ENCODE measurements at places on chromosomes 12 and 14. TPM values are rescaled to one million over a fixed set of nuclear protein-coding genes. Genes with fewer than 3 reads are reported as not detected.

GRCh38 chr14:23469127-23469905, at the start of gene NGDN:
Gene NGDN (plus strand): TSS chr14:23469703. CDS start chr14:23469716, 13 bp downstream.
- H3K36me3 ChIP-seq, result peaks cover 11% of the 10 kb centered on the region
- no peaks in the 10 kb centered on the region for H3K27me3 ChIP-seq
- peak; percentile 96 for DNase-seq
- no peak within 1 kb of the TSS for H3K4me3 ChIP-seq
- no peak within 1 kb of the TSS for H3K27ac ChIP-seq

DNA sequence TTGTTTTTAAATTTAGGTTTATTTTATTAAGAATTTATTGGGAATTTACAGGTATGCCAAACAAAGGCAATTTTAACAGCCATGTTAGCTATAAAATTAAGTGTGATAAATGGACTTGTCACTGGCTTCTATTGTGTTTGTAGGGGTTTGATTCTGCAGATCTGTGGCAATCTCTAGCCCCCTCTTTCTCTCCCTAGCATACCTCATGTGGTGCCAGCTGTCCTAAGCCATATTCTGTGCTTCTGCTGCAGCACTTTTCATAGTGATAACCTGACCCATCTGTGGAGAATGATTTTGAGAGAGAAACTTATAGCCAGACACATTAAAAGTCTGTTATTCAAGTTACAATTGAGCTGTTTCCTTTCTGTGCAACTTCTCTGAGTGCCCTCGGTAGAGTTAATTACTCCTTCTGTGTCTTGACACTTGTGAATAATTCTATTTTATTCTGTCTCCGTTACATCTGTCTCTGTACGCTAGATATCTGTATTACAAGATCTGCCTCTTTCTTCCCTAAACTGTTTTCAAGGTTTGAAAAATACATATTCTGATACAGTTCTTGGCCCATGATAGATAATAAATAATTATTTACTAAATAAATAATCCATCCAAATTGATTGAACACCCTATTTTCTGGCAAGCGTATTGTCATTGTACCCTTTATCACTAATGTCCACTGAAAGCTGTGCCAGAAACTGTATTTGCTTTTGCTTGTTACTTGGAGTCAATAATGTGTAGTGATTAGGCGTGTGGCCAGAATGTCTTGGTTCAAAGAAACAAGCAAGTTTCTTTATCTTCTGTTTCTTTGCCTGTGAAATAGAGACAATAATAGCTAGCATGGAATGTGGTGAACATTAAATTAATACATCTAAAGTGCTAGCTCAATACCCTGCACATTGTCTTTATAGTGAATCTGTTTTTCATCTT, 40.0 kb downstream of the FRS2 start:
- no peak overlapping the region for H3K27ac ChIP-seq
- peaks cover 4% of the 10 kb centered on the region for H3K36me3 ChIP-seq
- DNase-seq, result no peak
- peaks cover 9% of the 10 kb centered on the region for H3K4me1 ChIP-seq
- no peaks in the 10 kb centered on the region for H3K27me3 ChIP-seq

KRT85 gene
- total RNA-seq, result not detected

MSRB3 gene
- not detected for total RNA-seq

DNA sequence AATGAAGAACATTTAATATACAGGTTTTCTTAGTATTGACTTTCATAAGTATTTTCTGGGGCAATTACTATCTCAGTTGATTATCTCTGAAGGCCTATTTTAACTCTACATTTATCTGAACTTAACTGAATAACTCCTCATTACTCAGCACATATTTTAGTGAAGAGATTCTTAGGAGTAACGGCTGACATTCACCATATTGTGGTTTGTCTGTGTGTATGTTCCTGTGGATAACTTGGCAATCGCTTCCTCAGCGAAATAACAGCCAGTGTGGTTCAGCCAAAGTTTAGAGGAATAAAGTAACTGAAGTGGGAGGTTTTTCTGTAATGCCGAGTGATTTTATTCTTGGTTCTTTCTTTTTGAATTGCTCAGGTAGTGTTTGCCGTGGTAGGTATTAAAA, 168.0 kb downstream of the RAD51B start:
- H3K4me3 ChIP-seq, result no peak overlapping the region
- H3K4me1 ChIP-seq, result no peaks in the 10 kb centered on the region
- no peaks in the 10 kb centered on the region for H3K36me3 ChIP-seq
- DNase-seq, result no peak
- no peak overlapping the region for H3K27ac ChIP-seq

RASSF3 gene
- total RNA-seq, result 61.5 TPM

REM2 gene
- total RNA-seq, result 0.93 TPM

DNA sequence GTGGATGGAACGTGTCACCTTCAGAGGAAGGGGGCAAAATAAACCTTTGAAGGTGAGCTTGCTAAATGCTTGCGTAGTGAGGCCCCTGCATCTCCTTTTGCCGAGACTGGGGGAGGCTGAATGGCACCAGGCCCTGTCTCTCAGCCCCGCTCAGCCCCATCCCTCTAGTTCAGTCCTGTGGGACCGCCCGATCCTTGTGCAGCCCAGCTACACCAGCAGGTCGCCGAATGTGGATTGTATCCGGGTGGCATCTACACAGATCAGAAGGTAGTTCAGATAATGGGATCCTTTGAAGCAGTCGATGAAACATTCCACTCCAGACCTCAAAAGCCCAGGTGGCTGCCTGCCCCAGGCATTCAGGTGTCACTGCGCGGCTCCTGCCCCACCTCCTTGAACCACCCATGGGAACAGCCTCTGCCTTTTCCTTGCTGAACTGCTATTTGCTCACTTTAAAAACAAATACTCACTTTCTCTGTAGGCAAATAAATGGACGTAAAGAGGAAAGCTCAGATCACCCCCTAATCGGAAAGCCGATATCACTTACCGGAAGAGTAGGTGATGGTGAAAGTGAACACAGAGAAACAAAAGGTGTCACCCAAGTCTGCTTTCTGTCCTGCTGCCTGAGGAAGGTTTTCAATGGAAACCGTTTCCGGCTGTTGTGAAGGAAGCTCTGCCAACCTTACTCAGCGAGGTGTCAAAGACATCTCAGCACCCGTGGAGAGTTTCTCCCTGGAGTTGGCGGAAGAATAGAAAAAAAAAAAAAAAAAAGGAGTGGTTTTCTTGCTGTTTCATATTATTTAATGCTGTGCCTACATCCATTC, 100.3 kb upstream of the NCOR2 start:
- no peaks in the 10 kb centered on the region for H3K36me3 ChIP-seq
- no peaks in the 10 kb centered on the region for H3K4me1 ChIP-seq
- peaks cover 7% of the 10 kb centered on the region for H3K27me3 ChIP-seq
- DNase-seq, result no peak
- H3K4me3 ChIP-seq, result no peak overlapping the region

- peak overlapping the region; percentile 4 for H3K4me3 ChIP-seq
- H3K27me3 ChIP-seq, result peaks cover 46% of the 10 kb centered on the region
- DNase-seq, result peak; percentile 84
- peak overlapping the region; percentile 2 for H3K27ac ChIP-seq
- H3K36me3 ChIP-seq, result no peaks in the 10 kb centered on the region
- H3K4me1 ChIP-seq, result peaks cover 25% of the 10 kb centered on the region
Measured at GRCh38 chr12:52351196-52352059, 15.9 kb downstream of the KRT85 start.

ANO2 gene
- not detected for total RNA-seq

DNA sequence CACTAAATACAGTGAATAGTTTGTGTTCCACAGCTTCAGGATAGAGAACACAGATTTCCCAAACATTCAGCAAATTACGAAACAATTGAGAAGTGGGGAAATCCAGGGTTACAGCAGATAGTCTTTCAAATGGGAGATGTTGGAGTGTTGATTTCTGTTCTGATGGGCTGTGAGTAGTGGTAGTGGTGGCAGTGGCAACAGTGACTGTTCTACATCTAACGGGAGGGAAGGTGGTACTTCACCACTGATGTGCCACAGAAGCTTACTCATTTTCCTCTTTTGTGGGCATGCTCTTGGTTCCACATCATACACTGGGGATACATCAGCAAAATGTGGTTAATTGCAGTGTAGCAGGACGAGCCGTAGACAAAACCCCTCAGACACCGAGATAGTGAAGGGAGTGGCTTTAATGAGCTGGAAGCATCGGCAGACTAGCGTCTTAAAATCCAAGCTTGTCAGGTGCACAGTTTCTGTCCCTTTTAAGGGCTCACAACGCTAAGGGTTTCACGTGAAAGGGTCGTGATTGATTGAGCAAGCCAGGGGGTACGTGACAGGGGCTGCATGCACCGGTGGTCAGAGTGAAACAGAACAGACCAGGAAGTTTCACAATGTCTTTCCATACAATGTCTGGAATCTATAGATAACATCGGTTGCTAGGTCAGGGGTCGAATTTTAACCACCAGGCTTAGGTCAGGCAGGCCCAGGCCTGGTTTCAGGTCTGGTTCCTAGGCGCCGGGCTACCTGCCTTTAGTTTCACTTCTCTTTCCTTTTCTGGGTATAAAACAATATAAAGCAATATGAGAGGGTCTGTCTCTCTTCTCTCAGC, 330.6 kb upstream of the FBXO33 start:
- no peaks in the 10 kb centered on the region for H3K36me3 ChIP-seq
- H3K27ac ChIP-seq, result no peak overlapping the region
- peaks cover 10% of the 10 kb centered on the region for H3K4me1 ChIP-seq
- DNase-seq, result peak; percentile 58
- H3K4me3 ChIP-seq, result peak overlapping the region; percentile 30

RTN1 gene
- not detected for total RNA-seq

DNA sequence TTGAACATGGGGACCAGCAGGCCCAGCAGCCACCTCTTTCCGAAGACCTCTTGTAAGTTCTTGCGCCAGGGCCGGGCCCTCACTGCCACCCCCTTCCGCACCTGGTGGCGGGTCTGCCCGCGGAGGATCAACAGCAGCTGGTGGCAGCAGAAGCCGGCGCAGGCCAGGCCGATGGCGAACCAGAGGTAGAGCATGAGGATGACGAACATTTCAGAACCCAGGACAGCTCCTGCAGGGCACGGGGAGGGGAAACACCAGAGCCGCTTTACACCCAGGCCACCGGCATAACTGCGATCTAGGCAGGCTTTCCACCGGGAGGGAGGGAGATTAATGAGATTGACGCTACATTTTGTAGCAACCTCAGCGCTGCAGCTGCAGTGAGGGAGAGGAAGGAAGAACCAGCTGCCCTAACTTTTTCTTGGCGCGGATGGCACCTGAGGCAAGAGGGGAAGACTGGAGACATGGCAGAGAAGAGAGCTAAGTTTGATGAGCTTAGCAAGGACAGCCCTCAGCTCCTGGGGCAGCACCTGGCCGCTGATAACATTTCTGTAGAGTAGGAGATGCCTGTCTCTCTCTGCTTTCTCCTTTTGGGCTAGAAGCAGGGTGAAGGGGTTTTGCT, 7.8 kb downstream of the ZDHHC22 start:
- no peaks in the 10 kb centered on the region for H3K36me3 ChIP-seq
- peaks cover 1% of the 10 kb centered on the region for H3K4me1 ChIP-seq
- DNase-seq, result peak; percentile 78
- H3K27ac ChIP-seq, result no peak overlapping the region
- H3K27me3 ChIP-seq, result peaks cover 61% of the 10 kb centered on the region

GPR65 gene
- total RNA-seq, result 17.2 TPM

CRACR2A gene
- total RNA-seq, result 36.5 TPM

SIX6 gene
- total RNA-seq, result not detected

STYK1 gene
- total RNA-seq, result 16.1 TPM

DNA sequence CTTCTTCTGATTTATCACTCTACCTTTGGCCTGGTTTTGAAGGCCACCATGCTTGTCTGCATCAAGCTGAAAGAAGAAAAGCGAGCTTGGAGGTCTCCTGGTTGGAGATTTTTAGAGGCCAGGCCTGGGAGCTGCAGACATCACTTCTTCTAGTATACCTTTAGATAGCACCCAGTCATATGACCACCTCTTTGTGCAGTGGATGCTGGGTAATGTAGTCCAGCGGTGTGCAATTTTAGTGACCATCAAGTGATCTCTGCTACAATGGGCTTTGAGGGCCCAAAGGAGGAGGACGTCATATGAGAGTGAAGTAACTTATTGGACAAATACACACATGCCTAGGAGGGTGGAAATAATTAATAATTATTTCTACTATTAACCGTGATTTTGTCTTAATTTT, 15.2 kb upstream of the WNT5B start:
- no peak overlapping the region for H3K27ac ChIP-seq
- H3K36me3 ChIP-seq, result no peaks in the 10 kb centered on the region
- no peak for DNase-seq

- no peak overlapping the region for H3K4me3 ChIP-seq
- H3K4me1 ChIP-seq, result no peaks in the 10 kb centered on the region
- H3K27ac ChIP-seq, result no peak overlapping the region
- H3K27me3 ChIP-seq, result peaks cover 22% of the 10 kb centered on the region
Measured at GRCh38 chr14:104341532-104342434, 203.4 kb downstream of the KIF26A start.

SLCO1A2 gene
- not detected for total RNA-seq

DNA sequence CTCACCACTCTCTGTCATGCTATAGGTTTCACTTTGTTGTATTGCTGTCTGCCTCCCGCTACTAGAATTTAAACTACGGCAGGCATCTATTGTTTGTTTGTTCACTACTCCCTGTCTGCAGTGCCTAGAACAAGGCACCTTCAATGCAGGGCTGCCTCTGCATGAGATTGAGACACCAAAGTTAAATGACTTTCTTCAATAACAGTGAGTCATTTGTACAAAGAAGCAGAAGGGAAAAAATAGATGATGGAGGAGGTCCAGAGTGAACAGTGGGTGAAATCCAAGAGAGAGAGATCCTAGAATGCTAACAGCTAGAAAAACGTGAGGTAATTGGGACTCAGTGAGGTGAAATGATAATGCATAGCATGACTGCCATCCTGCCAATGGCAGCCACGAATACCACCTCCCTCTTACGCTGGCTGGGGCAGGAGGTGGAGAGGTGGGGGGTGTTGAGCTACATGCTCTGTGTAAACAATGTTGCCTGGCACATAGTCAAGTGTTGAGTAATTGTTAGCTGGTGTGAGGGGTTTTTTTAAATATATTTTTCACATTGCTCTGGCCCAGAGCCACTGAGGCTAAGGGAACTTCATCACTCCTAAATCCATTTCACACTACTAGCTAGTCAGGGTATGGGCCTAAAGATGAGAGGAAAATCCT, 367.6 kb downstream of the RPS29 start:
- H3K4me3 ChIP-seq, result no peak overlapping the region
- no peaks in the 10 kb centered on the region for H3K36me3 ChIP-seq
- H3K27ac ChIP-seq, result no peak overlapping the region
- DNase-seq, result no peak
- no peaks in the 10 kb centered on the region for H3K4me1 ChIP-seq
- no peaks in the 10 kb centered on the region for H3K27me3 ChIP-seq

DNA sequence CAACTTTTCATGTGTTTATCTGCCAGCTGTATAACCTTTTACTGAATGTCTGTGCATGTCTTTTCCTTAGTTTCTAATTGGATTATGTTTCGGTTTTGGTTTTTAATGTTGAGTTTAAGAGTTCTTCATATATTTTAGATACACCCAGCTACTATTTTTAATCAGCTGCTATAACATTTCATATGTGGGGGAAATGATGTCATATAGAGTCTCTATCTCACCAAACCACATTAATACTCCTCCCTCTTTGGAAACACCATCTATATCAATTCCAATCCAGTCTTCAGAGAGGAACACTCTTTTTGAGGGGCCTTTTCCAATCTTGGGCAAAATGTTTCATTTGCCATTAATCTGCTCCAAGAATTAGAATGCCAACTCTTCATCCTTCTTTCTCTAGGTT, 28.5 kb upstream of the GCH1 start:
- H3K4me3 ChIP-seq, result no peak overlapping the region
- DNase-seq, result no peak
- peaks cover 5% of the 10 kb centered on the region for H3K36me3 ChIP-seq
- peaks cover 3% of the 10 kb centered on the region for H3K4me1 ChIP-seq
- H3K27ac ChIP-seq, result no peak overlapping the region

Measured in activated CD8-positive, alpha-beta memory T cell treated with anti-CD3 and anti-CD28 coated beads, Interleukin-2, amount 10 ng/mL, durations not matched to agents 7 days and 5 days (primary cell).